ENCODE measurements at places on chromosomes 4 and X.

GRCh38 chrX:131068945-131069719 lies 11.0 kb downstream of the ARHGAP36 start:
- no peak for DNase-seq

GRCh38 chr4:62618042-62618441 lies 1417.9 kb downstream of the ADGRL3 start:
- no peak for DNase-seq

DNA sequence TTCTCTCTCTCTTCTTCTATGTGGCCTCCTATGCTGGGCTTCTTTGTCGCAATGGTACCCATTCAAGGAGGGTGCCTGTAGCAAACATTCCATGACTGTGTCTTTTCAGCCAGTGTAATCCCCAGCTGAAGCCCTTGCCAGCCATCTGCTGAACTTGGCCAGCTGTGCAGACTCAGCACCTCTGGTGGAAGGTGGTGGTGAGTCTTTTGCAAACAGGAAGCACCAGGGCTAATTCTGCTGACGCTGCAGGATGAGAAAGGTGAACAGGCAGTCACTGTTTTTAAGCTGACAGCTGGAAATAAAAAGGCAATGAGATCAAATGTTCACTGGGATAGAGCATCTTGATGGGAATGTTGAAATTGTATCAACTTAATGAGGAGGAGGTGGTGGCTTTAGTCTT lies 298.7 kb upstream of the CLNK start:
- DNase-seq = no peak

GRCh38 chr4:4851081-4851480 lies 8.4 kb upstream of the MSX1 start:
- DNase-seq = no peak

DNA sequence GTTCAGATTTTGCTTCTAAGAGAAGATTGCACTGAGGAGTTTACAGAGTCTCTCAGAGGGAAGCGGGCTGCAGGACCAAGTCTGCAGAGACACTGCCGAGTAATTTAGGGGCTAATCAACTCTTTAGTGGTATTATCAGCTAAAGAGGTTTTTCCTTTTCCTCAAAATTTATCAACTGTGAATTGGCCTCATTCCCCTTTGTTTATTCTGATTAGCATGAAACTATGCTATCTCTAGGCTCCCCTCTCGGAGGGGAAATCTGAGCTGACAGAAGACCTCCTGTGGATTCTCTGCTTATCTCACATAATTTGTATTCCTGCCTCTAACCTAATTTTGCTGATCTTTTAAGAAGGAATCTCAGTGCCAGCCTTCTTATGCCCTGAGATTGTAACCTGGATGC lies 201.0 kb downstream of the DCTD start:
- no peak for DNase-seq

DNA sequence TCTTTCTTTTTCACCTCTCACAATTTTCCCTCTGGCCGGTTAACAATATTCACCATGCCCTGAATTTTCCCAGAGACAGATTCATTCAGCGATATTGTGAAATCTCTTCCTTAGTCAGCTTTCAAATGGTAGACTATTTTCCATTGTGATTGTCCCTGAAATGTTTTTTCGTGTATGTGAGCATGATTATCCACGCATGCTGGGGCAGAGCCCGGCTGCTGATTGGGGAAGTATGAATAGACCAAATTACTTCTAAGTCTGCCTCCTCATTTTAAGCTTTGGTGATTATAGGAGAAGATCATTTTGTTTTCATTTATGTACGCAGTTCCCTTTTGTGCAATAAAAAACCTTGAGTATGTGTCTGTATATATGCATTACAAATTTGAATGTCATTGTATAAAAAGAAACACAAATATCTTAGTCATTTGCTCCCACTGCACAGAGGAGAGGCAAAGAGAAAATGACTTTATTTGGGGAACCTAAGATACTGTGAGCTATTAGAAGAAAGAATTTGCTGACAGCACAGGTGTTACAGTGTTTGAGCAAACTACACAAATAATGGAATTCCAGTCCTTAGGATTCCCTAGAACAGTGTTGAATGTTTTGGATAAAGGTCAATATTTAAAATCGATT lies 11.3 kb downstream of the DTHD1 start:
- DNase-seq = no peak

GRCh38 chrX:108362026-108362425 lies 76.2 kb downstream of the COL4A6 start:
- no peak for DNase-seq
